Calu3 (cell line): ENCODE measurements at places on chromosomes 3 and 15. TPM values are rescaled to one million over a fixed set of nuclear protein-coding genes. Genes with fewer than 3 reads are reported as not detected.

Gene RPL35A
- total RNA-seq, result 658 and 711 TPM in 2 replicates

DNA sequence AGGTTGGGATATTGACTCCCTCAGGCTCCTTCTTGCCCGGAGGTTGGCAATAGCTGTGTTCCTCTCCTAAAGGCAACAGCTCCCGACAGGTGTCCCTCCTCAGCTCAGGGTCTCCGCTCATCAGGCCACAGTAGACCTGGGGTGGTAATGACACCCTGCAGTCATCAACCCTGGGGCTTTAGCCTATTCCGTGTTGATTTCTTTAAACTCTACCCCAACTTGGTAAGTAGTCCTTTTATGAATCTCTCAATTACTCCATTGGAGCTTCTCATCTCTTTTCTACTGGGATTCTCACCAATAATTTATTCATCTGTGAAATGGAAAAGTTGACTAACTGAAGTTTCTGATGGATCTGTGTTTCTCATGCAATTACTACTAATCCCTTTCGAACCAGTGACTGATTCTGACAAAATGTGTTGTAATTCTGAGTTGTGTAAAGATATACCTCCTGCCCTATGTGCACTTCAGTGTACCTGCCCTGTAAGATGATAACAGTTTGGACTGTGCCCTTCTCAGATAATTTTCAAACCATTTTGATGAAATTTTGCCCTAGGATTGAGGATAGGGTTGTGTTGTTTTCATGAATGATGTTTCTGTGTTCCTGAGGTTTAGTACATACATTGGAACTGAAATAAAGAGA, 89.7 kb downstream of the RPL39L start:
- no peak for DNase-seq

Gene CLRN1
- total RNA-seq, result not detected in 2 replicates

Gene GPR62
- not detected in 2 replicates for total RNA-seq

- no peak for DNase-seq
Measured at GRCh38 chr15:81859737-81860516, 185.9 kb downstream of the MEX3B start.

- no peak for DNase-seq
Measured at GRCh38 chr3:139679220-139679775, 1.5 kb upstream of the NMNAT3 start.

Gene C3orf18
- total RNA-seq, result 2.7 and 3.1 TPM in 2 replicates

DNA sequence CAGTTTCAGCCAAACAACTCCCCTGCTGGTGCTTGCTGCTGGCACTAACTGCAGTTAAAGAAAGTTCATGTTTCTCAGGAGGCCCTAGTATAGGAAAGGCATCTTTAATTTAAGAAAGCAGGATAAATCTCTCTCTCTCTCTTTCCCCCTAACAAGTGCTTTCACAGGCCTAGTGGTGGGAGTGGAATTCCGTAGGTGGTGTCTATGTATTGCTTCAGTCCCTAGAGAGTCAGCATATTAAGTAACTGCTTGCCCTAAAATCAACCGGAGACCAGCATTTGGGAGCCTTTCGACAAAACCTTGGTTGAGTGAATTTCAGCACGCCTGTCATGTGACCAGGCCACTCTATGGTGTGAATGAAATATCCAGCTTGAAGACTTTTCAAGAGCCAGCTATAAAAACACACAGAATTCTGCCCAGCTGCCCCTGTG, 169.2 kb upstream of the TGFBR2 start:
- DNase-seq, result no peak

DNA sequence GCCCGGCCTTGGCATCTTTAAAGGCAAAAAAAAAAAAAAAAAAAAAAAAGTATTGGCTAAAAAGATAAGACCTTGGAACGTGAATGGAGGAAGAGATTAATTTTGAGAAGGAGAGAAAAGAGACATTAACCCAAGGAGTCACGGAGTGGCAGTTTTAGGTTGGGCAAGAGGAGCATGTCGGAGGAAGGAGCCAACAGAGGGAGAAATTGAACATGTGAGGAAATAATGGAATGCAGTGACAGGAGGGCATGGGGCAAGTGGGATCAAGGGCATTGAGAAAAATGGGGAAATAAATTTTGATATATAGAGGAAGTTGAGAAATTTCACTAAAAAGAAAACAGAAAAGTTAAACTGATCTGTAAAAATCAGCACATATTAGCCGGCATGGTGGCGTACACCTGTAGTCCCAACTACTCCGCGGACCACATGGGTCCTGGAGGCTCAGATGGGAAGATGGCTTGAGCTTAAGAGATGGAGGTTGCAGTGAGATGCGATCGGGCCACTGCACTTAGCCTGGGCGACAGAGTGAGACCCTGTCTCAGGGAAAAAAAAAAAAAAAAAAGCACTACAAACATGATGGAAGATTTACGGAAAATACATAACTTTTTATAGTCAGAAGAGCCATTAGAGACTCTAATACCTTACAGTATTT, 1.2 kb downstream of the HAUS2 start:
- DNase-seq, result no peak

Gene MAPKAPK3
- total RNA-seq, result 40.6 and 44.6 TPM in 2 replicates

Gene CD200
- not detected in 2 replicates for total RNA-seq

GRCh38 chr15:76181705-76182107, 121.9 kb downstream of the TMEM266 start:
- DNase-seq, result no peak

Gene CCNB2
- 72.5 and 86.4 TPM in 2 replicates for total RNA-seq

Gene TOMM70
- 49.5 and 49.9 TPM in 2 replicates for total RNA-seq
